ENCODE measurements at places on chromosomes 2 and 18. TPM values are rescaled to one million over a fixed set of nuclear protein-coding genes. Genes with fewer than 3 reads are reported as not detected.

FLACC1 gene
- total RNA-seq, result 2.9 TPM

DNA sequence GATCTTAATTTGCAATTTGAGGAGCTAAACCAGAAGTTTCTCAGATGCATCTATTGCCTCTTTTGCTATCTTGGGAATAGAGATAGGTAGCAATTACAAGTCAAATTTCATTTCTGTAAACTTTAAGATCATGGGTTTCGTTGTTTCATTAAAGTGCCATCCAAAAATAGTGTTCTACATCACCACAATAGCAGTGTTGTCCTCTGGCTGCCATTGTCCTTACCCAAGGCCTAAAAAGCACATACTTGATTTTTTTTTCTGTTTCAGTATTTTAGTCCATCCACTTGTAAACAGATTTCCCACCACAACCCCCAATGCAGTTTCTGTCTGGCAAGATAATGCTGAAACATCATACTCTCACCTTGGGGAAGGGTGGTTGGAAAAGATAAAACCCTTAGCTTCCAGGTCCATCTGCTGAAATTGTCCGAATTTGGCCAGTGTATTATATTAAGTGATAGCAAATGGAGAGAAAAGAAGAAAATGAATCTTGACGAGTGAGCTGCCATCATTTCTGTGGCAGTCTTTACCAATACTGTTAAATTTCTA is 136.2 kb downstream of the LCLAT1 start:
- no peak for DNase-seq

DNA sequence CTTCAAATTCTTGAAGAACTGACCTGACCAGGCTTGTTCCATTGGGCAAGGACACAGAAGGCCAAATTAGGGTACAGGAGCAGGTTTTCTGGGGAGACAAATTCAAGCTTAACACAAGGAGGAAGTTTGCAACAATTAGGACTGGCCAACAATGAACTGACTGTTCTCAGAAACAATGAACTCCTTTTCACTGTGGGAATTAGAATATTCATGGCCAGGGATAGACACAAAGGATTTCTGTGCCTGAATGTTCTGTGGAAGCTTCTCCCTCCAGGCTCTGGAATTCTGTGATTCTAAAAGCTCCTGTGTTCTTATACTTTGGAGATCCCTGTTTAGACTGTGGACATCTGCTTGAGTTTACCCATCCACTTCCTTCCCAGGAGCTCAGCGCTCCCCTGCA is 15.2 kb downstream of the SMYD1 start:
- DNase-seq, result no peak

DNA sequence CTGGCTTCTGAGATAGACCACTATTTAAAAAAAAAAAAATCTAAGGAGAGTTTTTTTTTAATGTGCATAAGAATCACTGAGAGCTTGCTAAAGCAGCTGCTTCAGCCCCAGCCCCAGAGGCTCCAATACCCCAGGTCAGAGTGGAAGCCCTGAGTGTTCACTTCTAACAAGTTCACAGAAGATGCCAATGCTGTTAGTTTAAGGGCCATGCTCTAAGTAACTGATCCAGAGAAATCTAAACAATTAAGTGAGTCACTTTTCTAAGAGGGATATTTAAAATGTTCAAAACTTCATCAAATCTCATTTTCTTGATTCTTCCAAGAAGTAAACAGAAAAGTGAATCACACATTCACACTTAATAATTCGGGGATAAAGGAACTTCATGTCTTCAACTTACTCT is 126.4 kb upstream of the CD226 start:
- no peak for DNase-seq

DNA sequence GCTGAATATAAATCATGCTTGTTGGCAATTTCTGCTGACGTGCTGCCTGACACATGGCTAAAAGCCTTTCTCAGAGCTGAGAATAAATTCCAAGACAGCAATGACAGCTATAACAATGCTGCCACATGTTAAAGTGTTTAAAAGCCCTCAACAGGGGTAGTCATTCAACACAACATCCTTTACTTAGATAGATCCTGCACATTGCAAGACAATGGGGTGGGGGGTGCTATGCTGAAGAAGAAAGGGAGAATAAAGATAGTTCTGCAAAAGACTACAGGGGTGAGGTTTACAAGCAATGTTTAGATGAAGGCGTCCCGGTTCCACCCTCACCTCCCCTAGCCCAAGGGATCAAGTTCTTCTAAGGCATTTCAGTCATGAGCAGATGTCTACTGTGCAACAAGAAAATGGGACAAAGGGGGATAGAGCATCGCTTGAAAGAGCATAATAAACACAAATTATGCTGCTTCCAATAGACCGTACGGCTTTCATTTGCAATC is 291.0 kb upstream of the ACVR2A start:
- no peak for DNase-seq

CYP27A1 gene
- total RNA-seq, result 4.7 TPM

GRCh38 chr18:36593001-36593400 is 235.8 kb downstream of the TPGS2 start:
- DNase-seq, result no peak

DNA sequence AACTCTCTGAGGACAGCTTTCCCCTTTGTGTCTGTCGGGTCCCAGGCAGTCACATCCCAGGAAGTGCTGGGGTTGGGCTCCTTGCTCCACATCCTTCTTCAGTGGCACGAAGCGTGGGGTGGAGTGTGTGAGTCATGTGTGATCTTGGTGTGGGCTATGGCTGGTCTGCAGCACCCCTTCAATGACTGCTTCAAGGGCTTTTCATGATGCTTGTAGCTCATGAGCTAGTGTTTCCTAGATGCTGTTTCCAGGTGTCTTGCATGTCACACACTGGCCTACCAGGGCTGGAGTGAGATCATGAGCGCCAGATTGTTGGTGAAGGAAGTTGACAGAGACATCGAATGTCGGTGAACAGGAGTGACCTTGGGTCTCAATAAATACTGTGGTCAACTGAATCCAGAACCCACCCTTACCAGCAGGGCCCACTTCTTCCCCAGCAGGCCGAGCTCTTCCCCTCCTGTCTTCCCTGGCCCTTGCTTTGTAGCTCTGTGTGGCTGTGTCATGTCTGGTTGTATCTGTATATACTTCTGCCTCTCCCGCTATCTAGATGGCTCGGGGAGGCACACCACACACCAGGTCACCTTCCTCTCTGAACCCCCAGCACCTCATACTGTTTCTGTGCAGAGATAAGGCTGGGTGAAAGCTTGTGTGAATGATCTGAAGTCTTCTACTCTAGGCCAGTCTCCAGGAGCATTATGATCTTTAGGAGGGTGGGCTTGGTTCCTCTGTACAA is 3.8 kb downstream of the C2orf92 start:
- no peak for DNase-seq

DNA sequence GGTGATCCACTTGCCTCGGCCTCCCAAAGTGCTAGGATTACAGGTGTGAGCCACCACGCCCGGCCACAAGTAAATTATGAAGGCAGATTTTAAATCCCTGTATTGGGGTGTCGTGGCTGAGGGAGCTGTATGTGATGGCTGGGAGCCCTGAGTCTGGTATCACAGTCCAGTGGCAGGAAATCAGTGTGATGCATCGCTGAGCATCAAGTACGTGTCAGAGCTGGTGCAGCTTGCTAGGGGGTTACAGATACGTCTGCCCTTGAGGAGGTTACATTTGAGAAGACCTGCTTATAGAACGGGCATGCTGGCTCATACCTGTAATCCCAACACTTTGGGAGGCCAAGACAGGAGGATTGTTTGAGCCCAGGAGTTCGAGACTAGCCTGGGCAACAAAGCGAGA is 4.3 kb downstream of the ENOSF1 start:
- DNase-seq, result no peak

- DNase-seq, result no peak
These were observed 920.9 kb downstream of the NRXN1 start for GRCh38 chr2:50111067-50111466.
